ENCODE measurements at places on chromosomes 2 and 18. TPM values are rescaled to one million over a fixed set of nuclear protein-coding genes. Genes with fewer than 3 reads are reported as not detected.

DNA sequence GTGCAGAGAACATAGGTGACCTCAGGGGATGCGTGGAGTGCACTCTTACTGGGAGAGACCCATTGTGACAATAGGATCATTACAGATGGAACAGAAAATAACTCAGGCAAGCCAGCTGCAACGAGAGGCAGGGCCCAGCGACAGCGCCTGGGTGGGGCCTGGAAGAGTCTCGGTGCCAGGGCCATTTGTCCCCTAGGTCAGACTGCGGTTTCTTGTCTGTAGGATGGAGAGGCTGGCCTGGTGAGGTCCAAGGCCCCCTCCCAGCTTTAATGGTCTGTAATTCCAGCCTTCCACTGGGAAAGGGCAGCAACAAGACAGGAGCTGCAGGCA lies 208.6 kb upstream of the APCDD1 start:
- no peak for DNase-seq

- no peak for DNase-seq
These were observed 58.6 kb downstream of the CYP26B1 start for GRCh38 chr2:72089028-72089427.

GRCh38 chr2:240397924-240398645 lies 37.4 kb upstream of the GPC1 start:
- no peak for DNase-seq

DNA sequence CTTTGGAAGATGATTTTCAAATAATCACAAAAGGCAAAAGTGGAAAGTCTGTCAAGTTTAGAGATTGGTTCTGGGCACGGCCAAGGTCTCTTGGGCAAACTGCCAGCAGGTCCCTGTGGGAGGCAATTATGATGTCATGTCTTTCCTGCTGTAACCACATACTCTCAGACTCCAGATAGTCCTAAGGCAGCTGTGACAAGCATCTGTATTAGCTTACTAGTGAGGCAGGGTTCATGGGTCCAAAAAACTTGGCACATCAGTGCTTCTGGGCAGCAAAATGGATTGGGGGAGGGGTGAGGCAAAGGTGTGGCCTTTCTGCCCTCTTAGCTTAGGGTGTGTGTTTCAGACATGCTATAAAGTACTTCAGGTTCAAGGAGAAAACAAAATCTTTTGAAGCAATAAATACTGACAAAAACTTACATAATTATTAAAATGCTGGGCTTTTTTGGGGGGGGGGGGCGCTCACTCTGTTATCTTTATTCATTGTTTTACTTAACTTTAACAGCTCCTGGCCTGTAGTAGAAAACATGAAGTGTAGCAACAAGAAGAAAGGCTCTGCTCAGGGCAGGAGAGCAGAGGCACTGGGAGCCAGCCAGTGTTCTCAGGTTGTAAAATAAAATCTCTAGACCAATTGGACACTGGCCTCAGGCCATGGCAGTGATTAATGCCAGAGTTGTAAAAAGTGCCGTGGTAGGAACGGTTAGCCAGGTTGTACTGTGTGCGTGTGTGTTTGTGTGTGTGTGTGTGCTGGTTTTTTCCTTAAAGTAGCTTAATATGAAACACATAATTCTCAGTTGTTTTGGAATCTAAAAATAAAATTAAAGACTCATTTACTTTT lies 14.3 kb upstream of the TANC1 start:
- DNase-seq, result peak; percentile 96

DNA sequence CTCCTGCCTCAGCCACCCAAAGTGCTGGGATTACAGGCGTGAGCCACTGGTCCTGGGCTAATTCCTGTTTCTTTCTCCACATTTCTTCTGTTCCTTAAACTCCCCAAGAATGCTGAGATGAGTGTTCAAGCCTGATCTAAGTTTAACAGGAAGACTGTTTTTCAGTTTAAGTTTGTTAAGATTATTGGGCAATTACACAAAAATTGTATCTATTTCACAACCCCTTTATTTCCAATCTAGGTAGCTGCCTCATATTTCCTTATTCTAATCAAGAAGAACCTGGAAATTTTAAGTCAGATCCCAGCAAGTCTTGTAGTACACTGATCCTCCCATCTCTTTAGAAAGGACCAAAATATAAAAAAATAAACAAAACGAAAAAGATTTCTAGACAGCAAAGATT lies 11.7 kb downstream of the SFT2D3 start:
- no peak for DNase-seq

DNA sequence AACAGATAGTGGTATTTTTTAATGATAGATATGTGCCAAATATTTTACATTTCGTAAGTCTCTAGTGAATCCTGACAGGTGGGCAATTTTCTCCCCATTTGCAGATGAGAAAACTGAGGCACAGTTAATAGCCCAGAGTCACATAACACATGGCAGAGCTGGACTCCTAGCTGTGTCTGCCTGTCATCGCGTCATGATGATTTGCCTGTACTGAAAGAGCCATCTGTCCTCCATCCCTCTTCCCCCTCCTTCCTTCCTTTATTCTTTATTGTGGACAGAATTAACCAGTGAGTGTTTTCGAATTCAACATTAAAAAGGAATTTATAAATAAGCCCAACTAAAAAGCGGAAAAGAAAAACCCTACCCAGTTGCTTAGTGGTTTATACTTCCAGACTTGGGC lies 3.2 kb downstream of the DNAJB2 start:
- DNase-seq, result no peak

- DNase-seq, result no peak
These were observed 11.1 kb downstream of the ONECUT2 start for GRCh38 chr18:57446322-57446721.

GRCh38 chr2:55547001-55547400 lies 27.5 kb downstream of the CFAP36 start:
- DNase-seq, result no peak

GRCh38 chr2:196234672-196235071 lies 63.3 kb upstream of the STK17B start:
- no peak for DNase-seq

DNA sequence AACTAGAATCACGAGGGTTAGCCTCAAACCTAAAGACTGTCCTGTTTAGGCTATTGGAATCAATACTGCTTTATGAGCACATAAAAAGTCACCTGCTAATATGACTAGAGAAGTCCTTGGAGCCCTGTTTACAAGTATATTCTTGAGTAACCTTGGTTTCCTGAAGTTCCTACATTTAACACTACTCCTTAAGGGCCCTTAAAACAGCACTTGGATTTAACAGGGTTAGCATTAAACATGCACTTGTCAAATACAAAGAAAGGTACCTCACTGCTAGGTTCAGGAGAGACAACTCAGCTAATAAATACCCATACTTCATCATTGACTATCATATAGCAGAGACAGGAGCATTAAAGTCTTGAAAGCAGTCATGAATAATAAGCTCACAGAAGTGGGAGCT lies 96.7 kb downstream of the SLC5A7 start:
- DNase-seq, result no peak

DNA sequence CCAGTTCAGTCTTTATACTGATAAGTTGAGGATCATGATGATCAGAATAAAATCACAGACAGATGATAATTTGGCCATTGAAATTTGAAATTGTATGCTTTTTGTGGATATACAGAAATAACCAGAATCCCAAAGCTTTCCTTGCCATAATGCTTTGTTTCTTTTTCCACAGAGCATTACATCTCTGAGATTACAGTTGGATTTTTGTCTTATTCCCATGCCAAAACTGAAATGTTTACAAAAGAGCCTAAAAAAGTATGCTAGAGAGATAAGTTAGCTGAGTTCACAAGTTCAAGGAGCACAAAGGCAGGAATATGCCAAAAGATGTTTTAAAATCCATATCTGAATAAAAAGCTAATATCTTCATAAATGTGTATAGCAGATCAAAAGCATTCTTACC lies 321.3 kb downstream of the PID1 start:
- no peak for DNase-seq

GRCh38 chr2:216666461-216667233 lies 28.7 kb downstream of the IGFBP5 start:
- peak; percentile 83 for DNase-seq

- DNase-seq, result no peak
These were observed 55.6 kb upstream of the PHLPP1 start for GRCh38 chr18:62659698-62660097.

DNA sequence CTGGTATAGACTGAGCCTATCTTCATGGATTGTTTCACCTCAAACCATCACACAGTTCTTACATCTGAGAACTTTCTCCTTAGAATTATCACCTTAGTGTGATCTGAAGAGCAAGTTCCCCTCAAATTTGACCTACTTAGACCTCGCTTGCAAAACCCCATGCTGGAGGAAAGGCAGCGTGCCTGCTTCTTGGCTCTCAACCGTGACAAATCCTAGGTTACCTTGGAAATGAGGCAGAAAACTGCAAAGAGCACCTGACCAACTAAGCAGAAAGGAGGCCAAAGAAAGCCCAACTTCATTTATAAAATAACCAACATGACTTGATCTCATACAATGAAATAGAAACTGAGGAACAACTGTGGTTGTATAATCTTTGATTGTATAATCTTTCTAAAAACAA lies 146.4 kb downstream of the RAB3GAP1 start:
- DNase-seq, result no peak

GRCh38 chr2:36780231-36780839 lies 83.8 kb downstream of the VIT start:
- no peak for DNase-seq

GRCh38 chr18:12840382-12840781 lies 43.7 kb downstream of the PTPN2 start:
- DNase-seq, result no peak

- DNase-seq, result no peak
These were observed 82.6 kb downstream of the FANCL start for GRCh38 chr2:58158481-58158880.

GRCh38 chr2:116098049-116098448 lies 1655.6 kb downstream of the DPP10 start:
- DNase-seq, result no peak

GRCh38 chr2:3205845-3206244 lies 171.8 kb downstream of the EIPR1 start:
- no peak for DNase-seq

- DNase-seq, result no peak
These were observed 26.6 kb downstream of the BIN1 start for GRCh38 chr2:127080226-127080937.

- no peak for DNase-seq
These were observed 341.5 kb upstream of the ETAA1 start for GRCh38 chr2:67055387-67056304.

GRCh38 chr2:44731505-44731904 lies 210.0 kb upstream of the SIX3 start:
- no peak for DNase-seq

DNA sequence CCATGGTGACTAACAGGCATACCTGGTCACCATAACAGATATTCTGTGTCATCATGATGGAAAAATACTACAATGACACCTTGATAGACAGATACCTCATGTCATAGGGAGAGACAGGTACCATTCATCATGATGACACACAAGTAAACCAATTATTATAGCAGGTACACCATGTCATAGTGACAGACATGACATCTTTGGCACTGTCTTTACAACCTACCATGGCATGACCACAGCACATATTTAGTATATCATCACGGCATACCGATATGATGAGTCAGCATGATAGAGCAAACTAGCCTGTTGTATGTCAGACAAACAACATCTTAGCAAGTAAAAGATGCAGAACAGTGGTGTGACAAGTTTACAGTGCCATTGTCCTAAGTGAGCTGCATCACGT lies 101.3 kb upstream of the KLHL29 start:
- DNase-seq, result no peak

DNA sequence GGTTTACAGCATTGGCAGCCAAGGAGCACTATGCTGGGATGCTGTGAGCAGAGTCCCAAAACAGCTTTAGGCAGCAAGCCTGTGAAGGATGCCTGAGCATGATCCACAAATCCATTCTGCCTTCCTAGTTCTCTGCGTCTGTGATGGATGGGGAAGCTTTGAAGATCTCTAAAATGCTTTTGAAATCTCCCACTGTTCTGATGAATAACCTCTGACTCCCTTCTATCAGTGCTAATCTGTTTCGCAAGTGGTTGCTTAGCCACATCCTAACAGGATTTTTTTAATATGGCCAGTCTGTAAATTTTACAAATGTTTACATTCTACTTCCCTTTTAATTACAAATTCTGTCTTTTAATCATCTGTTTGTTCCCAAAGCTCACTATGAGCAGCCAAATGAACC lies 319.2 kb downstream of the GULP1 start:
- DNase-seq, result no peak

GRCh38 chr2:905833-906140 lies 44.9 kb upstream of the SNTG2 start:
- no peak for DNase-seq

GRCh38 chr2:173990245-173990644 lies 25.1 kb upstream of the SP3 start:
- DNase-seq, result no peak

DNA sequence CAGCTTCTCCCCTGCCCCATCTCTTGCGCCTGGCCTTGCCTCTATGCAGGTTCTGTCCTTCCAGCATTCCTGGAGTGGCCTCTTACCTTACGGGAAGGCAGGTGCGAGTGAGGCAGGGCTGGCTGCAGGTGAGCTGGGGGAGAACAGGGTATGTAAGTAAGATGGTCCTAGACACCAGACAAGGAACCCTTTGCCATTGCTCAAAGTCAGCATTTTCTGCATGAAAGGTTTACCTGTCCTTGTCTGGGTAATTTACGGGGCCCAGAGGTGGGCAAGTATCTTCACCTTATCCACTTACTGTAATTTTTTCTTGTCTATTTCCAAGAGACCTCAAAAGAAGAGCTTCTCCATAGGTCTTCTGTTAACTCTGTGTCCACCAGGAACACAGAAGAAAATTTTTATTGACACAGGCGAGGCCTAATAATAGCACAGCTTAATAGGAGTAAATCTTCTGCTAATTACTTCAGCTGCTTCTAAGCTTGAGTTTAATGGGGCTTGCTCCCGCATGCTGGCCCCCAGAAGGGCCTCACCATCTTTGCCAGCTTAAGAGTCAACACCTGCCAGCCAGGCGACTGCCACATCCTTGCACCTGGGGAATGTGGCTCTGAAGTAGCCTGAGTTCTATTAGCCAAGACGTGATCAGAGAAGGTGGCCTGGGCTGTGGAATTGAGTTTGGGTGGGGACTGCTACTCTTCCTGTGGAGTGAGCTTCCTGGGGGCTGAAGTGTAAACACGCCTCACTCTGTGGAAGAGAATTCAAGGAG lies 27.1 kb downstream of the PCARE start:
- DNase-seq, result no peak

- no peak for DNase-seq
These were observed 25.3 kb downstream of the SCG2 start for GRCh38 chr2:223576873-223577272.

- DNase-seq, result no peak
These were observed 19.3 kb upstream of the CD28 start for GRCh38 chr2:203687165-203687564.

MYO5B gene
- 0.29 TPM for total RNA-seq

CHRNA1 gene
- not detected for total RNA-seq

TDRD15 gene
- total RNA-seq, result not detected

RAB6D gene
- not detected for total RNA-seq

VIT gene
- total RNA-seq, result 1.6 TPM

TRIM54 gene
- total RNA-seq, result 0.28 TPM

MYOM1 gene
- 8.2 TPM for total RNA-seq

OR6B2 gene
- not detected for total RNA-seq

REV1 gene
- total RNA-seq, result 40.9 TPM

ELOA2 gene
- total RNA-seq, result not detected

HOXD8 gene
- total RNA-seq, result 49.8 TPM

GALM gene
- 9.4 TPM for total RNA-seq

All from uterus (tissue), 4 donors.